ENCODE measurements at places on chromosomes 7 and 10.

DNA sequence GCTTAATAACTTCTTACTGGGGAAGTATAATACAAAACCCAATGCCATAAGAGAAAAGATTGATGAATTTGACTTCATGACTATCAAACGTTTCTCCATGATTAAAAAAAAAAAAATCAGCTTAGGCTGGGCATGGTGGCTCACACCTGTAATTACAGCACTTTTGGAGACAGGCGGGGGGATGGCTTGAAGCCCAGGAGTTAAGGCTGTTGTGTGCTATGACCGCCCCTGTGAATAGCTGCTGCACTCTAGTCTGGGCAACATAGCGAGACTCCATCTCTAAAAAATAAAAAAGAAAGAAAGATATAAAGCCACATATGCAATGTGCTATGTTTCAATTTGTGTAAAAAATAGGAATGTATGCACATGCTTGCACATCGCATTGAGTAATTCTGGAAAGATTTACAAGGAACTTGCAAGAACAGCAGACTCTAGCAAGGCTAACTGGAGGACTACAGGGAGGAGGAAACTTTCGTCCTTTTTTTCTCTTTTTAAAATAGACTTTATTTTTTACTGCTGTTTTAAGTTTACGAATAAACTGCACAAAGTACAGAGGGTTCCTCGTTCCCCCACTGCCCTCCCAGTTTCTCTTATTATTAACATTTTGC is 10.3 kb upstream of the RARRES2 start:
- DNase-seq, result no peak

DNA sequence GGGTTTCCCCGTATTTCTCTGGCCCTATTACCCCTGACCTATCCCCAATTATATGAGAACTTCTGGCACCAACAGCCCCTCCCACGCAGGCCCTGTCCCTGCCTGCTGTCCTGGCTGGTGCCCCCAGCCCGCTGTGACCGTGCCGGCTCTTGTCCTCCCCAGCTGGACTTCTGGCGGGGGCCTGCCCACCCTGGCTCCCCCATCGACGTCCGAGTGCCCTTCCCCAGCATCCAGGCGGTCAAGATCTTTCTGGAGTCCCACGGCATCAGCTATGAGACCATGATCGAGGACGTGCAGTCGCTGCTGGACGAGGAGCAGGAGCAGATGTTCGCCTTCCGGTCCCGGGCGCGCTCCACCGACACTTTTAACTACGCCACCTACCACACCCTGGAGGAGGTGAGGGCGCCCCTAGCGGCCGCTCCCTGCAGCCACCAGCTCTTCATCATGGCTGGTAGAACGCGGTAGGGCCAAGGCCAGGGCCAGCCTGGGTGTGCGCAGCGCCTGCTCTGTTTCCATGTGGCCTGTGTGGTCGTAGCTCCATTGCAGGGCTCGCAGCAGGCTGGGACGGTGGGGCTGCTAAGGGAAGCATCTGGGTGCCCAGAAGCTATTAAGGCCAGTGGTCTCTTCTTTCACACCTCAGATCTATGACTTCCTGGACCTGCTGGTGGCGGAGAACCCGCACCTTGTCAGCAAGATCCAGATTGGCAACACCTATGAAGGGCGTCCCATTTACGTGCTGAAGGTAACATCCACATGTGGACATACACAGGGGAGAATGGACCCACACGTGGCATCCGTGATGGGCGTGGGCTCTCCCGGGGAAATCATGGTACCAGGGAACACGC is 1.4 kb downstream of the CPA1 start:
- no peak for DNase-seq

GRCh38 chr10:126391192-126391885 is 3.1 kb upstream of the ADAM12 start:
- no peak for DNase-seq

DNA sequence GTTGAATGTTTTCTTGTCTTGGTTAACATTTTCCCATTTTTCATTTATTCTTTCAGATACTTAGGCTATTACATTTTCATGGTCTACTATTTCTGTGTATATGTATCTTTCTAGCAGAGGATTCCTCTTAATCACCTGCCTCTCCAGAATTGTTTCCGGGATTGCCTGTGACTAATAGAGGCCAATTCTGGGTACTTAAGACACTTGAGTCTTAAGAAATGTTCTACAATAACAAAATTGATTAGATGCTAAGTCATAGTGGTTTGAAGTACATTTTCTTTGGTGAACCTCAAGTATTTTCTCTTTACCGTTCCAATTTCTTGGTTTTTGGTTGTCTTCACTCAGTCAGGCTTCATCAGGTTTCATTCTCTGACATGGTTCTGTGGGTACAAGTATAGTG is 26.4 kb downstream of the BBS9 start:
- DNase-seq, result no peak

- no peak for DNase-seq
Measured at GRCh38 chr10:125550362-125550761, 132.6 kb downstream of the TEX36 start.

DNA sequence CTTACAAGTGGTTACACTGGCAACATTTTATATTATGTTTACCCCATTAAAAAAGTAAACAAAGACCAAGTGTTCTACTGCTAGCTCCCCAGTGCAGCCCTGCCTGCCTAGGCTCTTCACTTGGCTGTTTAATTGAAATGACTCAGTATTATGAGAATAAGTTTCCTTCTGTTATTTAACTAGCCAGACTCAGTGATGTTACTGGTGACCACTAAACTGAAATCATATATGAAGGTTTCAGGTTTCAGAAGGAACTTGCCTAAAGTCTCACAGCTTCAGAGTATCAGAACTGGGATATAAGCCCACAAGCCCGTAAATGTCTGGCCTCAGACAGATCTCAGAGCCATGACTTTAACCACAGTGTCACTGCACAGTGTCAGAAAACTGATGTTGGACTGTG is 66.8 kb upstream of the EXOC4 start:
- no peak for DNase-seq

GRCh38 chr7:100884736-100885439 is 4.6 kb downstream of the UFSP1 start:
- DNase-seq, result peak; percentile 50

DNA sequence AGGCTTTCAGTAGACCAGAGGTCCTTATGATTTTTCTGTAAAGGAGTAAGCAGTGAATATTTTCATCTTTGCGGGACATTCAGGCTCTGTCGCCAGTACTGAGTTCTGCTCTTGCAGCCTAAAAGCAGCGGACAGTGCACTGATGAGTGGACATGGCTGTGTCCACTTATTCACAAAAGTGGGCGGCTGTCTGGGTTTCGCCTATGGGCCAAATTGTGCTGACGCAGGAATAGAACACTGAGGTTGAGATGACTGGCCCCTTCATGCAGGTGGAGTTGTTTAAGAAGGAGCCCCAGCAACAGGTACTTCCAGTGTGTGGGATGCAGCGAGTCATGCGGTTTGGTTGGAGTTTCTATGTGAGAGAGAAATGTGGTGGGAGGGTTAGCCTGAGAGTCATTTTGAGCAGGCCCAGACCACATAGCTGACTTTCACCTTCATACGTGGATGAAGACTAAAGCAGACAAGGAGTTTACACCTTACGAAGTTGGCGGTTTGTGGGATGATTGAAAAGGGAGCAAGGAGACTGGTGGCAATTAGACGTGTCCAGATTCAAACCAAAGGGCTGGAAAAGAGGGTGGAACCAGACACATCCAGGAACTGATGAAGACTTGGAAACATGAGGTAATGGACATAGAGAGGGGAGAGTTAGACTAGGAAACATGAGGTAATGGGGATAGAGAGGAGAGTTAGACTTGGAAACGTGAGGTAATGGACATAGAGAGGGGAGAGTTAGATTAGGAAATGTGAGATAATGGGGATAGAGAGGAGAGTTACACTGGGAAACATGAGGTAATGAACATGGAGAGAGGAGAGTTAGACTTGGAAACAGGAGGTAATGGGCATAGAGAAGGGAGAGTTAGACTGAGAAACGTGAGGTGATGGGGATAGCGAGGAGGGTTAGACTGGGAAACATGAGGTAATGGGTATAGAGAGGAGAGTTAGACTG is 38.2 kb downstream of the WDR37 start:
- DNase-seq, result no peak

- DNase-seq, result no peak
Measured at GRCh38 chr10:118948786-118949185, 80.7 kb upstream of the NANOS1 start.

DNA sequence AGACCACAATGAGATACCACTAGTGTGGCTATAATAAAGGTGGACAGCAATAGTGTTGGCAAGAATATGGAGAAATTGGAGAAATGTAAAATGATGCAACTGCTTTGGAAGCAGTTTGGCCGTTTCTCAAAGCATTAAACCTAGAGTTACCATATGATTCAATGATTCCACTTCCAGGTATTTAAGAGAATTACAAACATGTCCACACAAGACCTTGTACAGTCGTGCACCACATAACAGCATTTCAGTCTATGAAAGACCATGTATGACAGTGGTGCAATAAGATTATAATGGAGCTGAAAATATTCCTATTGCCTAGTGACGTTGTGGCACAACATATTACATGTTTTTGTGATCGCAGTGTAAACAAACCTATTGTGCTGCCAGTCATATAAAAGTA is 29.6 kb downstream of the CCDC172 start:
- DNase-seq, result no peak

GRCh38 chr10:79444199-79445119 is 965 bp downstream of the ZCCHC24 start:
- DNase-seq, result peak; percentile 59

DNA sequence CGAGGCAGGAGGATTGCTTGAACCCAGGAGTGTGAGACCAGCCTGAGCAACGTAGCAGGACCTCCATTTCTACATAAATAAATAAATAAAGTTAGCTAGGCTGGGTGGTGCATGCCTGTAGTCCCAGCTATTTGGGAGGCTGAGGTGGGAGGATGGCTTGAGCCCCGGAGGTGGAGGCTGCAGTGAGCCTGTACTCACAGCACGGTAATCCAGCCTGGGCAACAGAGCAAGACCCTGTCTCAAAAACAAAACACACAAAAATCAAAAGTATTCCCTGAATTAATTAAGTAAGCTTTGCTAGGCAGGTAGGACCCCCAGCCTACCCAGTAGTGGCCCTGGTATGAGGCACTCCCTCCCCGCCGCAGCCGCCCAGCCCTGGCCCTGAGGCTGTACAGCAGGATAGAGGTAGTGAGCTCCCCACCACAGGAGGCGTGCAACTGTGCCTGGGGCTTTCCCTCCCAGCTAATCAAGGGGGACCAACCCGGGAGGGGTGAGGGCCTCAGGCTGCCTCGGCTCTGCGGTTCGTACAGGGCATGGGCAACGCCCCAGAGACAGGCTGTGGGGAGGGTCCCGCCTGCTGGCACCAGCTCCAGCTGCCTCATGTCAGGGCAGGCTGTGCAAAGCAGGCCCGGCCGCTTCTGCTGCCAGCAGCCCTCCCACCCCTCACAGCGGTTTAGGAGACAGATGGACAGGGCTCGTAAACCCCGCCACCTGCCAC is 1.0 kb upstream of the CYP2W1 start:
- DNase-seq, result no peak

- no peak for DNase-seq
Measured at GRCh38 chr10:62467527-62467926, 93.4 kb downstream of the ZNF365 start.

DNA sequence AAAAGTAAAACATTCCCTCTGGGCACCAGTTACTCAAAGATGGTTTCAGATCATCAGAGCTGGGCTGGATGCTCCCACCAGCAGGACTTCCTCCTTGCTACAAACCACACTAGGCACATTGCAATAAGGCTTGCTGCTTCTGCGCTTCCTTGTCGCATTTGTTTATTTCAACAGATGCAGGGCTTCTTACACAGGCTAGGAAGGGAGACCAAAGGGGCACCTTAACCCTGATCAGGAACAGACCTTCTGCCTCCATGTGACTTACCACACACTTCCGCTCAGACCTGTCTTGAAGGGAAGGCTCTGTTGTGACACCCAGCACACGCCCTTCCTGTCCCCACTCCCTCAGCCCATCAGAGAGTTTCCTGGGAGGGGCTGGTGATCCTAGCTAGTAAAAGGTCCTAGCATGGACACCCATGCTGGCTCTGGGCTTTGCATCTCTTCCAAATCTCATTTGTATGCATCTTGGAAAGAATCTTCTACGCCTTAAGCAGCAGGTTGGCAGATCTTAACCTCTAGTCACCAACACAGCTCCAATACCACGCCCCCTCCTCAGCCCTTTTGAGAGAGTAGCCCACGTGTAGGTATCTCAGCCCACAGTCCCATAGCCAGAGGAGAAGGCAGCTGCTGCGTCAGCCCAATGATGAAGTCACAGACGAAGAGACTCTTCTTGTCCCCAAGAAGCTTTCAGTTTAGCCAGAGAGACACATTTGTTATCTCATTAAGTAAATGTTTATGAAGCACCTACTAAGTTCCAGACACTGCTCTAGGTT is 47.1 kb upstream of the SVIL start:
- DNase-seq, result peak; percentile 71

- DNase-seq, result no peak
Measured at GRCh38 chr10:30631188-30631587, 1.6 kb upstream of the LYZL2 start.

- DNase-seq, result no peak
Measured at GRCh38 chr7:129338450-129338849, 95.8 kb upstream of the STRIP2 start.

DNA sequence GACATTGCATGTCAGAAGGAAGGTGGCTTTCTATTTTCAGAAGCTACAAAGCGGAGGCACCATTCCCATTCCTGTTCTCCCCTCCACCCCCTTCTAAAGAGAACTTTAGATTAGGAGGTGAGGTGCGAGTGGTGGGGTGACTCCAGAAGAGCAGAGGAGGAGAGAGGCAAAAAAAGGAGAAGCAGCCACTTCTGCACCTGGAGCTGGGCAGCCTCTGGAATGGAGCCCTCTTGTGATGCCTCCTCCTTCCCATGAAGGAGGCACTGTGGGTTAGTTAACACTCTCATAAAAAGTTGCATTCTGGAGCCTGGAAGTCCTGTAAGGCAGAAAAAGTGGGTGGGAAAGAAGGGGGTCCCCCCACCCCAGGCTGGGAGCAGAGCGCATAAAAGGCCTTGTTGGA is 4.8 kb downstream of the PTF1A start:
- DNase-seq, result no peak

DNA sequence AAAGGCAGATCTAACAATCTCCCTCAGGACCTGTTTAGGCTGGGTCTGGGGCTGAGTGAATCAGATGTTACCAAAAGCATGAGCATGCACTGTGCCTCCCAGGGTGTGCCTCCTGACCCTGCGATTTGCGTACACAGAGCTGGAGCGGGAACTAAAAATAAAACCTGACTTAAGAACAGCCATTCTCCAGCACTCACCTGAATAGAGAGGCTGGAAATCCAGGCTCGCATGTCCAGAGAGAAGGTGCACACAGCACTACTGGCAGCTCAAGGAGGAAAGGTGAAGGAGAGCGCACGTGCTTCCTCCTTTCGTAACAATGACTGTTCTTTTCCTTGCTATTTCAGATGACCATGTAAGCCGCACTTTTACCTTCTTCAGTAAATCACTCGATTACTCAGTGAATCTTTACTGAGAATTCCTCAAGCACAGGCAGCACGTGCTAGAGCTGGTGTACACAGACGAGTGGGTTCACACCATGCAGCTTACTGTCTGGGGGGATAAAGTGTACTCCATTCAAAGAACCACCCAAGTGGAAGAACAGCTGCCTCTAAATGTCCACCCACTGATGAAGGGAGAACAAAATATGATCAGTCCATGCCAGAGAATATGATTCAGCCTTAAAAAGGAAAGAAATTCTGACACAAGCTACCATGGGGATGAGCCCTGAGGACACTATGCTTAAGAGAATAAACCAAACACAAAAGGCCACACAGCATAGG is 45.6 kb downstream of the SFMBT2 start:
- no peak for DNase-seq

GRCh38 chr10:93715345-93715744 is 13.0 kb upstream of the FRA10AC1 start:
- DNase-seq, result no peak

- no peak for DNase-seq
Measured at GRCh38 chr10:128962182-128962581, 504.9 kb upstream of the MGMT start.

Measured in CD4-positive, alpha-beta T cell treated with Interleukin-17A for 4 hours (primary cell).